Globus pallidus (tissue), 1 donor: ENCODE measurements at places on chromosomes 3 and 15.

DNA sequence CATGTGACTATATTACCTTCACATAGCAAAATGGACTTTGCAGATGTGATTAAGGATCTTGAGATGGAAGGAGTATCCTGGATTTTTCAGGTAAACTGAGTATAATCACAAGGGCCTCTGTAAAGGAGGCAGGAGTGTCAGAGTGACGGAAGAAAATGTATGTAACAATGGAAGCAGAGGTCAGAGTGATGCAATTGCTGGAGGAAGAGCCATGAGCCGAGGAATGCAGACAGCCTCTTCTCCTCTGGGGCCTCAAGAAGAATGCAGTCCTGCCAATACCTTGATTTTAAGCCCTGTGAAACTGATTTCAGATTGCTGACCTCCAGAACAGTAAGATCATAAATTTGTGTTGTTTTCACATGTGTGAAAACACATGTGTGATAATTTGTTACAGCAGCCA is 15.1 kb downstream of the HEMK1 start:
- DNase-seq, result no peak

GRCh38 chr3:2512881-2513280 is 414.2 kb downstream of the CNTN4 start:
- DNase-seq, result no peak

- no peak for DNase-seq
These were observed 17.2 kb downstream of the ALDH1A2 start for GRCh38 chr15:58048261-58048660.

DNA sequence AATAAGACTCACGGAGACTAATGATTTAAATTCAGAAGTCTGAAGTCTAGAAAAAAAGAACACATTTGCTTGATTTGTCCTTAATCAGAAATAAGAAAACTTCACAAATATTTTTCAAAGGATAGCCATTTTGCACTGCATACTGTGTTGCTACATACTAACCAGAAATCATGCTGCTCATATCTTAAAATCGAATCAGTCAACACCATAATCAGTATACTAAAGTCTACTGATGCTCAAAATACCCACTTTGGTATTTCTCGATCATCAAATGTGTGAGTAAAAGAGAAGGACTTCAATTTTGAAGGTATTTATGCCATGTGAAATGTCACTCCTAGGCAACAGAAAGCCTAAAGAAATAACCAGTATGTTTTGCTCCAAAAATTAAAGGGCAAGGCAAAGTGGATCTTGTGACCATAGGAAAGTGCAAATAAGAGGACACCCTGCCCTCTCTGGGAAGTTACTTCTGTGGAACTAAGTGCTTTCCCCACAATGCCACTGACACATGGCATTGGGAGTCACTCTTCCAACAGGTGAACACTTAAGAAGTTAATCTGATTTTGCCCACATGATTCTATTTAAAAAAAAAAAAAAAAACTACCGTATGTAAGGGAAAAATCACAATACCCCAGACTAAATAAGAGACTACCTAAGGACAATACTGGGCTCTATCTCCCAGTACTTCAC is 2.7 kb downstream of the LRIG1 start:
- DNase-seq, result no peak

GRCh38 chr15:51846066-51846462 is 16.6 kb downstream of the TMOD3 start:
- no peak for DNase-seq

DNA sequence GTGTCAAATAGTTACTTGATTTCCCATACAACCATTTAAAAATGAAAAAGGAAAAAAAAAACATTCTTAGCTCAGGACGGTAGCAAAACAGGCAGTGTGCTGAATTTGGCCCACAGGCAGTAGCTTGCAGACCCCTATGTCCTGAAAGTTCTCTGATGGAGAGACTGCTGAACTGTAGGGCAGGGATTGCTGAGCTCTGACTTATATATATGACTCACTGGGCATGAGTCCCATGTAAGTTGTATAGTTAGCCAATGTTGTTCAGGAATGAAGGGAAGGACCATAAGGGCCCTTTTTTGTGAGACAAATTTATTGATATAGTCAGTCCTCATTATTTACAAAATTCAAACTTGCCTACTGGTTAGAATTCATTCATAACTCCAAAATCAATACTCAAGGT is 36.9 kb upstream of the FRMD4B start:
- no peak for DNase-seq

GRCh38 chr3:13976469-13976868 is 96.6 kb upstream of the WNT7A start:
- no peak for DNase-seq

DNA sequence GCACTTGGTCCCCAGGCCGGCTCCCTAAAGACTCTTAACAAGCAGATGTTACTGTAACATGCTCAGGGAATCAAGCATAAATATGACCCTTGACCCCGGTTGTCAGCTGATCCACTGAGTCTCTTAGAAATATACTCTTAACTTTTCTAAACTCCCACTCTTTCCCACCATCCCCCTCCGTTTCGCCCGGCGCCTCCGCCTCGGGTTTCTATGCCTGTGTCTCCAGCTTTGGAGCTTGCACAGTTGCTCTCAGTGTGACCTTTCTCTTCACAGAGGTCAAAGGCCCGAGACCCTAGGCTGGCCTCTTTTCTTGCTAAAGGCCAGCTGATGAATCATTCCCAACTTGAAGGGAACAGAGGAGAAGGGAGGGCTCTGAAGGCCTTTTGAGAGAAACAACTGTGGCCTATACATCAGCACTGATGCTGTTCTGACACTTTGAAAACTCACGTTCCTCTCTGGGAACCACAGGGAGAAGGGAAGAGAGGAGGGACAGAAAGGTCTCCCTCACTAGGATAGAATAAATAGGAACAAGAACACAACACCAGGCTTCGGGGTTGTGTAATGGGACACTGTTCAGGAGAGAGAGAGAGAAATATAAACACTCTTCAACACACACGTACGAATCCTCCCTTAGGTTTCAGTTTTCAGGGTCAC is 484.5 kb upstream of the NR2F2 start:
- DNase-seq, result no peak

GRCh38 chr3:72163809-72164634 is 379.1 kb upstream of the PROK2 start:
- DNase-seq, result no peak

DNA sequence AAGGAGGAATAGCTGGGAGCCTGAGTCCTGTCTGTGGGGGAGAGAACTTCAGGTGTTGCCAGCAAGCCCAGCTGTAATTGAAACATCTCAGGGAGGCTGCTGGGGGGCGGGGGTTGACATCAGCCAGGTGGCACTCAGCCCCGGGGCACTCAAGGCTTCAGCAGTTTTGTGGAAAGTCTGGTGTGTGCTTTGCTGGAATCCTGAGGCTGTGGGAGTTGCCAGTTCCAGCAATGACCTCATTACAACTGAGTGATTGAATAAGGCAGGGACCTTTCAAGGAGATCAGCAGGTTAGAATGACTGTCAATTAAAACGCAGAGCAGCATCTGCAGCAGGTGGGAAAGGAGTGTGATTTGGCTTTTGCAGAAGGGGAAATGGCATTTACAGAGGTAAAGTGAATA is 75.7 kb downstream of the FAM43A start:
- no peak for DNase-seq

GRCh38 chr3:45034612-45035252 is 8.6 kb downstream of the CLEC3B start:
- peak; percentile 56 for DNase-seq
